ENCODE measurements at places on chromosomes 5 and 9. TPM values are rescaled to one million over a fixed set of nuclear protein-coding genes. Genes with fewer than 3 reads are reported as not detected.

The OLFML2A gene
- 0.88 TPM for total RNA-seq

DNA sequence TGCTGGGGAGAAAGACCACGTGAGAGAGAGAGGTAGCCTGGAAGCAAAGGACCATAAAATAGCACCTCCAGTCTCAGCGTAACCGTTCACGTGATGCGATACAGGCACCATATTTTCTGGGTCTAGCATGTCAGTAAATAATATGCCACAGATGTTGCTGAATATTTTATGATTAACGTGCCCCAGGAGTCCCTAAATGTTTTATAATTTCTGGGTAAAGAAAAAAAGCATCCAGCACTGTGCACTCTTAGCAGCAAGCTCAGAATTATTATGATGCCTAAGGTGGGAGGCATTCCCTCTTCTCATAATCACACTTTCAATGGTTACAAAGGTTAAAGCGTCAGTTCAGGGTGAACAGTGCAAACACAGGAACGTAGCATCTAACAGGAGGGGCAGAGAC is 121.8 kb downstream of the CAVIN4 start:
- DNase-seq: no peak

The POLR1E gene
- 21.5 TPM for total RNA-seq

The PCDHGA1 gene
- not detected for total RNA-seq

GRCh38 chr5:157497875-157498611 is 38.0 kb downstream of the NIPAL4 start:
- no peak for DNase-seq

GRCh38 chr5:103458497-103459040 is 104.0 kb downstream of the NUDT12 start:
- no peak for DNase-seq

- no peak for DNase-seq
These were observed 6.1 kb downstream of the GAS1 start for GRCh38 chr9:86941197-86941596.

GRCh38 chr5:150347451-150347850 is 10.0 kb upstream of the TCOF1 start:
- no peak for DNase-seq

GRCh38 chr5:39228596-39228995 is 9.2 kb upstream of the FYB1 start:
- DNase-seq: no peak

- no peak for DNase-seq
These were observed 29.2 kb downstream of the NR4A3 start for GRCh38 chr9:99850736-99851499.

Data from Peyer's patch (tissue), 4 donors.